ENCODE measurements at places on chromosomes 3 and 15.

DNA sequence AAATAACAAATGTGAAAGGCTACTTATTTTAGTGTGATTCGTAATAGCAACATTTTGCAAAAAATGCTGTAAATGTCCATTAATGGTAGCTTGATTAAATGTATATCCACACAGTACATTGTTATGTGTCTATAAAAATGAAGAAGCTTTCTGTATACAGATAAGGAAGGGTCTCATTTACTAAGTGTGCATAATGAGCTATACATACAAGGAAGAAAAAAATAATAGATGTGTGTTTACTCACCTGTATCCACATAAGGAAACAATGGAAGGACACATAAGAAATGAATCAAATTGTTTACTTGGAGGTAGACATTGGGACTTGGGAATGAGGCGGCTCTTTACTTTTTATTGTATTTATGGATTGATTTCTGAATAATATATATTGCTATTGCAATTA is 34.9 kb downstream of the MED12L start:
- DNase-seq: no peak

DNA sequence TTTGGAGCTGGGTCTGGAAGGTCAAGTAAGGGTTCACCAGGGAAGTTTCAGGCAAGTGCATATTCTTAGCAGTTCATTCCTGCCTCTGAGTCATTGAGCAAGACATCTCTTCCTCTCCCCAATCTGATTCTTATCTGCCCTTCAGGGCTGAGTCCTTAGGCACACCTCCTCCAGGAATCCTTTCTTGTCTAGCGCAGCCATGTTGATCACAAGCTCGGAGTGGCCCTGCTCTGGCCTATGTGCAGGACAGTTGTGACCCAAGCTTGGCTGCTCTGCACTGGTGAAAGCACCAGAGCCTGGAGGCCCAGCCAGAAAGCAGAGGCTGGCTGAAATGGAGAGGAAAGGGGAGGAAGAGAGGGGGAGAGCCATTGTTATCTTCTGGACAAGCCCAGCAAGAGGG is 30.9 kb upstream of the MRPS22 start:
- no peak for DNase-seq

GRCh38 chr3:66496746-66497145 is 4.1 kb downstream of the LRIG1 start:
- no peak for DNase-seq

DNA sequence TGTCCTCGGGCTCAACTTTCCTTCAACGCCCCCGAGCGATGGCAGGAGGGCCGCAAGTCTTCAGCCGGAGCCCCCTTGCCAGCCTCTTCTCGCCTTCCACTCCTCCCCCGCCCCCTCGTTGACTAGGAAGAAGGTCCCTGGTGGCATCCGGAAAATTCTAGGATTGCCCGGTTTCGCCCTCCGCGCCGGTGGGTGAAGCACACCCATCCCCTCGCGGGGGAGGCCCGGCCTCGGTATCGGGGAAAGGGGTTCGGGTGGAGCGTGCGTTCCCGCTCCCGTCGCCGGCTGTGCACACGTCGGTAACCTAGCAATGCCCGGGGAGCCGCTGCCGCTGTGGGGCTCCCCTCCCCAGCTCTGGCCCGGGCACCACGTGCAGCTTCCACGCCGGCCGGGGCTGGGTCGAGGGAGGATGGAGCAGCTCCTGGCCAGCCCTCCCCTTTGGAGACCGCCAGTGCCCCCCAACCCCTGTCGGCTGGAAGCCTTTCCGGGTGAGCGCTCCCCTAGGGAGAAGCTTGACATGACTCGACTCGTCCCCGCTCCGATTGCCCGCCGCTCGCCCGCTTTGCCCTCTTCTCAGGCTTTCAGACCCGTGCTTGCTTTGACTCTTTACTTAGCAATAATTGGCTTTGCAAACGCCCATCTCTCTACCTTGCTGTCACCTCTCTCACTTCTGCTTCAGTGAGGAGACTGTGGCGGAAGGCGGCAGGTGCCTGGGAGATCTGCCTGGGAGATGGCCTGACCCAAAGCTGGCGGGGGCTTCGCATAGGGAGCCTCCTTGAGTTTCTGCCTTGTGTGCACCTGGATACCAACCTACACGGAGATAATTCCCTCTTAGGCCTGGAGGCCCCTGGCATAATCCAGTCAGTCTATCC is 1.3 kb downstream of the CACNA1D start:
- no peak for DNase-seq

GRCh38 chr3:150761831-150762661 is 923 bp downstream of the SIAH2 start:
- DNase-seq: no peak

GRCh38 chr3:125602752-125603649 is 7.7 kb upstream of the OSBPL11 start:
- peak; percentile 61 for DNase-seq

- no peak for DNase-seq
Observed at GRCh38 chr3:184857099-184857498, 45.1 kb downstream of the VPS8 start.

GRCh38 chr3:114879059-114880031 is 267.7 kb downstream of the ZBTB20 start:
- no peak for DNase-seq

DNA sequence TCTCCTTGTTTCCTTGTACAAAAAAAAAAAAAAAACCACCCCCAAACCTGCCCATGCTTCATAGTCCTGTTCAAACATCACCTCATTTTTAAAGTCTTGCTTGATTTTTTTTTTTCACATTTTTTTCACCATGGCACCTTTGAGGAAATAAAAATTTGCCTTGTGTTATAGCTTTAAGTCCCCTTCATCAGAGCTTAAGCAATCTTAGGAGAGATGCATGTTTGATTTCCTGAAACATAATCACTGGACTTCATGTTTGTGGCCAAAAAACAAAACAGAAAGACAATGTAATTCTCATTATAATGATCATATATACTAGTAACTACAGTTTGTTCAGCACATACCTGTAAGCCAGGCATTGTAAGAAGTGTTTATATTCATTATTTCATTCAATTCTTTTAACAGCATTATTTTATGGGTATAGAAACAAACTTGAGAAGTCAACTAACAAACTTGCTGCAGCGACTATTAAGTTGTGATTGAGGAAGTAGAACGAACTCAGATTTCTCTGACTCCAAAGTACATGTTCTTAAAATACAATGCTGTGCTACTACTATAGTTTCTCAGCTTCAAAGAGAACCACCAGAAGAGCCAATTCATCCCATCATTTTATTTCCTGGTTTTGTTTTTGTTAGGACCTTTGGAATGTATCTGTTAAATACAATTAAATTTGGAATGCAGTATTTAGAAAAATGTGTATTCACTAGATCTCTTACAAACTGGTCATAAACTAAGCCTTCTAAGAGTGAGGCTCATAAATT is 203.8 kb downstream of the TCF12 start:
- DNase-seq: peak; percentile 67

- DNase-seq: no peak
Observed at GRCh38 chr3:149975919-149976318, 5.2 kb upstream of the PFN2 start.

DNA sequence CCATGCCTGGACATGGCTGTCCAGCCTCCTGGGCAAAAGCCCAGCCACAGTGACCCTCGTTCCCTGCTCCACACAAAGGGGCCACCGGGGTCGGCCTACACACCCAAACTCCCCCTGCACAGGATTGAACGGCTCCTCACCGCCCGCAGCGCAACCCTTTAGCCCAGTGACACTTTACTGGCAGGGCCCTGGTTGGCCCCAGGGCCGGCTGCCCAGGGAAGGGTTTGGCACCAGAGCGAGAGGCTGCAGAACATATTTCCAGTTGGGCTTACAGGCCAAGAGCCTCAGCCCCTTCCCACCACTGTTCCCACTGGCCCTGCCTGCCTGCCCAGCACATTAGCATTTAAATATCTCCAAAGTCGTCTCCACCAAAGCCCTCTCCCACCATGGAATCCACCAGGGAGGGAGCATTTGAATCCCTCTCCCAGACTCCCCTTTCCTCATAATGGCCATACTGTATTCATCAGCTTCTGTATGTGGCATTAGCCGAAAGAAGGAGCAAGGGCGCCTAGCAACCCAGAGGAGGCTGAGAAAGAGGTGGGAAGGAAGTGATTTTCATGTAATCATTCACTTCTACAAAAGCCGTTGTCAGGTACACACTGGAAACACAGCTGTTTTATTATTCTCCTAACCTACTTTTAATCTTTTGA is 85.4 kb downstream of the SLC6A11 start:
- DNase-seq: no peak

- DNase-seq: no peak
Observed at GRCh38 chr3:179933914-179934313, 102.8 kb downstream of the PEX5L start.

GRCh38 chr3:129686941-129687340 is 80.5 kb upstream of the PLXND1 start:
- DNase-seq: no peak

DNA sequence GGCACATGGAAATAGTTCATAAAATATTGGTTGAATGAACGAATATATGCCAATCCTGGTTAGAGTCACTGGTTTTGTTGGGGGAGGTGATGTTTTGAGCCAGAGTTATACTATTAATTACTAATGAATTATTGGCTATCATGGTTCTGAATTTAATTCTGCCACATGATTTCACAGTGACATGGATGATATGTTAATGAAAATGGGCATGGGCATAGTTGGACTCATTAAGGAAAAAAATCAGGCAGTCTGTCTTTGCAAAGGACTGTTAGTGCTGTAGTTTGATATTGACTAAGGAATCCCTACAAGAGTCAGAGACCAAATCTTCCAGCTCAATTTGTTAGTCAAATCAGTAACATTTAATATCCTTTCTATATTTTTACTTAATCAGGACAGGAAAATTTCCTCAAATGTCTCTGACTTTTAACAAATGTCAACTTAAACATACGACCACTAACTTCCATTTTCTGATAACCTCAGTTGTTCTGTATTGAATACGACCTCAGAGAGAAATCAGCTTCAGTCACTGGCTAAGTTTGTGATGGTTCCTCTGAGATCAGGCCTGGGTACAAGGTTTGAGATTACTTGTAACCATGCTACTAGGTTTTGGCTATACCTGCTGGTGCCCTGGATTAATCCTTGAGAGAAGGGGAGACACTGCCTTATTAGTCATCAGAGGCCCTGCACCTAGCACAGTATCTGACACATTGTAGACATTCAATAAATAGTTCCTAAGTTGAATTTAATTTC is 13.3 kb downstream of the NFKBIZ start:
- DNase-seq: no peak
